Activated T-helper 1 cell treated with anti-CD3 and anti-CD28 coated beads, Interleukin-12 subunit alpha, Interleukin-12 subunit beta, Interleukin-2, Interleukin-4 antibody, amounts not matched to agents 30 ng/mL and 10 ng/mL and 1 ng/mL, durations not matched to agents 14 hours and 24 hours and 36 hours (primary cell): ENCODE measurements at places on chromosomes 16 and 17. TPM values are rescaled to one million over a fixed set of nuclear protein-coding genes. Genes with fewer than 3 reads are reported as not detected.

PDILT gene
- not detected in 2 replicates for total RNA-seq

EME1 gene
- 27.7 and 32.9 TPM in 2 replicates for total RNA-seq

HOXB2 gene
- total RNA-seq = 32.5 and 32.8 TPM in 2 replicates

RANGRF gene
- total RNA-seq = 52.9 and 57.9 TPM in 2 replicates

TRAPPC1 gene
- 153 and 162 TPM in 2 replicates for total RNA-seq

KRTAP3-1 gene
- not detected in 2 replicates for total RNA-seq

HOXB13 gene
- total RNA-seq = not detected in 2 replicates

NPIPB9 gene
- total RNA-seq = 2.4 and 5.3 TPM in 2 replicates

OTOA gene
- 0.10 TPM in 1 of 2 replicates, not detected in the other for total RNA-seq

ACE gene
- total RNA-seq = 0.36 and 0.59 TPM in 2 replicates

HID1 gene
- 0.29 and 0.31 TPM in 2 replicates for total RNA-seq

FOXN1 gene
- not detected in 2 replicates for total RNA-seq

TBC1D3G gene
- total RNA-seq = not detected in 2 replicates

SPATA32 gene
- 0.44 and 0.56 TPM in 2 replicates for total RNA-seq

PYDC1 gene
- total RNA-seq = not detected in 2 replicates

CRISPLD2 gene
- total RNA-seq = 0.20 TPM in 1 of 2 replicates, not detected in the other

NOTUM gene
- 1.5 and 2.4 TPM in 2 replicates for total RNA-seq

KIF2B gene
- total RNA-seq = not detected in 2 replicates

KRT28 gene
- total RNA-seq = not detected in 2 replicates

KRTAP2-1 gene
- total RNA-seq = not detected in 2 replicates

BMERB1 gene
- total RNA-seq = 16.0 and 17.4 TPM in 2 replicates

SMARCE1 gene
- total RNA-seq = 125 and 132 TPM in 2 replicates

HSD11B2 gene
- 3.6 and 5.0 TPM in 2 replicates for total RNA-seq

TMC8 gene
- total RNA-seq = 234 and 239 TPM in 2 replicates

RRAD gene
- total RNA-seq = 0.83 and 0.93 TPM in 2 replicates

PTGES3L gene
- total RNA-seq = 1.0 and 1.6 TPM in 2 replicates

GUCY2D gene
- total RNA-seq = not detected in 2 replicates

HLF gene
- 0.36 and 0.54 TPM in 2 replicates for total RNA-seq

GH1 gene
- total RNA-seq = not detected in 2 replicates

TBC1D3I gene
- 0.36 and 1.7 TPM in 2 replicates for total RNA-seq

TUBG1 gene
- 90.0 and 95.2 TPM in 2 replicates for total RNA-seq
